ENCODE measurements at places on chromosomes 7 and 10.

GRCh38 chr10:3668966-3669330, 116.1 kb downstream of the KLF6 start:
- DNase-seq: no peak

DNA sequence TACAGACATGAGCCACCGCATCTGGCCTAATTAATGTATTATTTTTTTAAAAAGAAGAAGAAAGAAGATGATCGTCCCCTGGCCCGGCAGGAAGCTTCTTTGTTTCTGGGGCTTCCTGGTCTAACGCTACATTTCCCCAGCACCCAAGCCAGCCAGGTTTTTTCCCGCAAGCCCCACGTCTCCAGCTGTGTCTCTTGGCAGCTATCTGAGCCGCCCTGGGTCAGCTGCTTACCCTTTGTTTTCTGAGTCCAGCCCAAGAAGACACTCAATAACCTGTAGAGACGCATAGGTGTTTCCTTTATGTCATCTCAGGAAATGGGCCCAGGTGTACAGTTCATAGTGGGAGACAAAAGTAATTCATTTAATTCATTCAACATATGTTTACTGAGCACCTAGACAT, 110.2 kb downstream of the MTPAP start:
- DNase-seq: no peak

DNA sequence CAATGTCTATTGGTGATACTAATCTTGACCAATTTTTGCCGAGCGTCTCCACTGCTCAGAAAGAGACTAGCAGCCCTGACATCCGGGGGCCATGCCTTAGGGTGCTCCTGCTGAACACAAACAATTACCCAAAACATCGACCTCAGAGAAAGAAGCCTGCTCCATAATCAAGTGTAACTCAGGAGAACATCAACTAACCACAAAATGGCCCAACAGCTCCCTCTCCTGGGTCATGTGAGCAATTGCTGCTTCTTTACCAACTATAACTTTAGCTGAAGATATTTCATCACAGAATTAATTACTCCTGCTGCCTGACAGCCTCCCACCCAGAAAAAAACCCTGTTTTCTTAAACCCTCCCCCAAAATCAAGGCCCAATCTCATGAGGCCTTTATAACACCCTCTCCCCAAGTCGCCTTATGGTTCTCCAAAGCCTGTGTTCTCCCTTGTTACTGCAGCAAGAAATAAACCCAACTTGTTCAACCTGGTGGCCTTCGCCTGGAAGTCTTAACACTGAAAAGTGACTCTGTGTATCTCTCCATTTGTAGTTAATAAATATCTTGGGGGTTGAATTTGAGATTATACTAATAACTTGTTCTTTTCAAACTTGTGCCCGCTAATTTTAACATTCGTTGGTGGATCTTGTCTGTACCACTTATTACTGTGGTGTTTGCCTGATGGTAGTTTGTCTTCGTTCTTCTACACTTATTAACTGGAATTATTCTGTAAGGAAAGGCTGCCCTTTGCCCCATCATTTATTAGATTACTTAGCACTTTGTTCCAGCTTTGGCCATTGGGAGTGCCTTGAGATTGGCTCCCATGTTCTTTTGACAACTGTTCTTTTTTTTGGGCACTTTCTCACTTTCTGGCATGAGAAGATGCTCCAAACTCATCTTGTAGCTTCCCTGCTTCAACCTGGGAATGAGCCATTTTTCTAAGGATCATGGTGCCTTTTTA, 21.2 kb upstream of the RAMP3 start:
- DNase-seq: no peak

DNA sequence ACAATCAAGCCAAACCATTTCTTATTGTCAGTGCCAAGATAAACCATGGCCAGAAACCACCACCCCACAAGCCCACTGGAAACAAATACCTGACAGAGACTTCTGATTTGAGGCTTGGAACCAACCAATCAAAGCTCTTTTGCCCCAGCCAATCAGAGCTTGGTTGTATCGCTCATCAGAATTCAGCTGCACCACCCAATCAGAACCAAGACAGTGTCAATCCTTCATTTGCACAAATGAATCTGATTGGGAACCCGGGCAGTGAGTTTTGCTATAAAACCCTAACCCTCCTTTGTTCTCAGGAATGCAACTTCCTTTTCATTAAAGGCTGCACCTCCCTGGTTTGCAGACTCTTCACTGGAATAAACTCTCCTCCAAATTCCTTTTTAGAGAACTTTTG, 87.4 kb downstream of the ELAPOR2 start:
- DNase-seq: no peak

GRCh38 chr7:111529507-111530355, 32.6 kb downstream of the IMMP2L start:
- no peak for DNase-seq
